Activated naive CD8-positive, alpha-beta T cell treated with anti-CD3 and anti-CD28 coated beads for 36 hours (primary cell): ENCODE measurements at places on chromosomes 12 and 14. TPM values are rescaled to one million over a fixed set of nuclear protein-coding genes. Genes with fewer than 3 reads are reported as not detected.

- H3K27ac ChIP-seq: no peak overlapping the region
- H3K36me3 ChIP-seq: no peaks in the 10 kb centered on the region
- peak; percentile 3 for DNase-seq
These were observed 11.5 kb downstream of the MUCL1 start for GRCh38 chr12:54865683-54866324.

Gene HCAR3
- total RNA-seq: not detected

GRCh38 chr12:57191410-57191809 is 25.2 kb upstream of the NXPH4 start:
- DNase-seq: no peak
- no peak overlapping the region for H3K4me3 ChIP-seq
- H3K27ac ChIP-seq: no peak overlapping the region
- no peaks in the 10 kb centered on the region for H3K4me1 ChIP-seq
- no peaks in the 10 kb centered on the region for H3K27me3 ChIP-seq

Gene MSRB3
- total RNA-seq: not detected

GRCh38 chr14:75068294-75069120 is 934 bp upstream of the ZC2HC1C start:
- H3K27ac ChIP-seq: no peak overlapping the region
- no peak overlapping the region for H3K4me3 ChIP-seq
- peaks cover 2% of the 10 kb centered on the region for H3K36me3 ChIP-seq
- H3K27me3 ChIP-seq: no peaks in the 10 kb centered on the region
- peaks cover 10% of the 10 kb centered on the region for H3K4me1 ChIP-seq

Gene KRT83
- total RNA-seq: not detected

Gene TAS2R50
- total RNA-seq: 0.36 TPM

- H3K4me3 ChIP-seq: no peak overlapping the region
- no peak overlapping the region for H3K27ac ChIP-seq
- peaks cover 5% of the 10 kb centered on the region for H3K4me1 ChIP-seq
- no peaks in the 10 kb centered on the region for H3K36me3 ChIP-seq
- DNase-seq: no peak
These were observed 9.0 kb downstream of the TNS2 start for GRCh38 chr12:53058674-53059433.

DNA sequence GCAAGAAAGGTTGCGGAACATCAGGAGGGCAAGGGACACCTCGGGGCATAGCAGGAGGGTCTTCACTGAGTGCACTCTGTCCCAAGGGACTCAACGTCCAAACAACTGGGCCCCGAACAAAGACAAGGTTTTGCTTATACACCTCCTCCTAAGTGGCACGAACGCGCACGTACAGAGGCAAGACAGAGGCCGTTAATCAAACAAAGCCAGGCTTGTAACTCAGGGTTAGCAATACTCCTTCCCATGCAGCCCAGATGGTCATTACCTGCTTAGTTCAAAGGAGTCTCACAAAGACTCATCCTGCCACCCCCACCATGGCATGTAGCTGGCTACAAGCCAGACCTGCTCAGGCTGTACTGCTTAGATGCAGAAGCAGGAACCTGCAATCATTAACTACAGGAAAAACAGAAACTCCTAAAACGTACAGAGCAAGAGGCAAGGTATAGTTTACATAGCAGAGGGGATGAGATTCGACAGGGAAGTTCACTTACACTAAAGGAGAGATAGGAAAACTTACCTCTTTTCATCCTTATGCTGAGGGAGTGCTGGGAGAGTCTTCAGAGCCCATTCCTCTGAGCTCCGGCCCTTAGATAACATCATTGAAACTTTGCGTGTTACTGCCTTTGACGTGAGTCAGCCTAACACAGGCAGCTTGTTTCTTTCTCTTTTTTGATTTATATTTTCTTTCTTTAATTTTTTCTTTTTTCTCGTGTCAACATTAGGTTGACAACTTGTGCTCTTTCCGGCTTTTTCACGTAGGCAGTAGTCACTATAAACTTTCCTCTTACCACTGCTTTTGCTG is 1319.1 kb downstream of the TMEM121 start:
- peaks cover 36% of the 10 kb centered on the region for H3K4me1 ChIP-seq
- H3K4me3 ChIP-seq: peak overlapping the region; percentile 87
- peak overlapping the region; percentile 60 for H3K27ac ChIP-seq
- no peaks in the 10 kb centered on the region for H3K36me3 ChIP-seq
- peak; percentile 61 for DNase-seq
- H3K27me3 ChIP-seq: no peaks in the 10 kb centered on the region

DNA sequence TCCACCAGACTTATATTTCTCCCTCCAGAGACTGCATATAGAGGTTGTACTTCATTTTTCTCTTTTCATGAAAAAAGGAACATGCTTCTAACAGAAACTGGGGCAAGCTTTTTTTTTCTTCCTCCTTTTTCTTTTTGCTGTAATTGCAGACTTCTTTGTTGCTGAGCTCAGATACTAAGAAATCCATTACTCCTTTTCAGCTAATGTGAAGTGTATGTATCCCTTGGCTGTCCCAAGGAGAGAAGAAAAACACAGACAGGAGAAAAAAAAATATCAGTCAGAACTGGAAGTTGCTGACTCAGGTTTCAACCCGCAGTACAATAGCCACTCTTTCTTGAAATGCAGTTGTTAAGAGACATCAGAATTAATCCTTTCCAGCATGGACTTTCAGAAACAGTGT is 1248.4 kb downstream of the LRFN5 start:
- no peak for DNase-seq
- H3K4me3 ChIP-seq: no peak overlapping the region
- no peaks in the 10 kb centered on the region for H3K4me1 ChIP-seq

GRCh38 chr12:68435816-68436215 is 103.7 kb upstream of the MDM1 start:
- no peak overlapping the region for H3K27ac ChIP-seq
- peaks cover 3% of the 10 kb centered on the region for H3K36me3 ChIP-seq
- H3K4me3 ChIP-seq: no peak overlapping the region
- DNase-seq: no peak
- peaks cover under 1% of the 10 kb centered on the region for H3K4me1 ChIP-seq

DNA sequence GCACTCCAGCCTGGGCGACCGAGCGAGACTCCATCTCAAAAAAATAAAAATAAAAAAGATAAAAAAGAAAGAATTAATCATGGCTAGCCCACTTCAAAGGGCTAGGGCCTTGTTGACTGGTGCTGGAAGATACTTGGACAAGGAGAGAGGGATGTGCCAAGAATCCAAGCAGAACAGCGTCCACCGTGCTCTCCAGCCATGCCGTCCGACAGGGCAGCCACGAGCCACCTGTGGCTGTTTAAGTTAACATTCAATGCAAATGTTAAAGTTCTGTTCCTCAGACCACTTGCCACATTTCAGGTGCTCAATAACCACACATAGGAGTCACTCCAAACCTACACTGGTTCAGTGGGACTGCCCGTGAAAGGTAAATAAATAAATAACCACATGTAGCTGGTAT is 21.4 kb downstream of the SLC6A13 start:
- H3K4me3 ChIP-seq: no peak overlapping the region
- H3K4me1 ChIP-seq: no peaks in the 10 kb centered on the region
- no peaks in the 10 kb centered on the region for H3K27me3 ChIP-seq
- no peak overlapping the region for H3K27ac ChIP-seq
- peaks cover under 1% of the 10 kb centered on the region for H3K36me3 ChIP-seq

GRCh38 chr12:92745856-92746550 is 43.2 kb downstream of the PLEKHG7 start:
- no peak overlapping the region for H3K27ac ChIP-seq
- H3K4me3 ChIP-seq: no peak overlapping the region
- H3K27me3 ChIP-seq: no peaks in the 10 kb centered on the region
- H3K4me1 ChIP-seq: peaks cover 6% of the 10 kb centered on the region

DNA sequence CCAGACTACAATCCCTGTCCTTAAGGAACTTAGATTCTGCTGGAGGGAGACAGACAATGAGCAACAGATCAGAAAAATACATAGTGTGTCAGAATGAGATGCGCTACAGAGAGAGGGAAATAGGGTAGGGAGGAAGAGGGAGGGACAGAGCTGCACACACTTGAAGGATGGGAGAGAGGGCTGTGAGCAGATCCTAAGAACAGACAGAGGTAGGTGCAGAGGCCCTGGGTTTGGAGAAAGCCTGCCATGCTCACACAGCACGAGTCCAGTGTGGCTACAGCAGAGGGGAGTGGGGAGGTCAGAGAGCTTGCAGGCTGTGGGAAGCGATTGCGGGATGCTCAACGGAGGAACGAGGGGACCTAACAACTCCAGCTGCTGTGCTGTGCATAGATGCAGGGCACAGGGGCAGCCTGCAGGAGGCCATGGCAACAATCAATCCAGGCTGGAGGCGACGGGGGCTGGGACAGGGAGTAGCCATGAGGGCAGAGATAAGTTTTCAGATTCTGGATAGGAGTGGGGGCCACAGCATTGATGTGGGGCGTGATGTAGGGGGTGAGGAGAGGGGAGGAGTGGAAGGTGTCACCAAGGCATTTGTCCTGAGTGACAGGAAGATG is 20.7 kb downstream of the FAIM2 start:
- peaks cover 10% of the 10 kb centered on the region for H3K27me3 ChIP-seq
- H3K27ac ChIP-seq: no peak overlapping the region
- H3K4me3 ChIP-seq: no peak overlapping the region

DNA sequence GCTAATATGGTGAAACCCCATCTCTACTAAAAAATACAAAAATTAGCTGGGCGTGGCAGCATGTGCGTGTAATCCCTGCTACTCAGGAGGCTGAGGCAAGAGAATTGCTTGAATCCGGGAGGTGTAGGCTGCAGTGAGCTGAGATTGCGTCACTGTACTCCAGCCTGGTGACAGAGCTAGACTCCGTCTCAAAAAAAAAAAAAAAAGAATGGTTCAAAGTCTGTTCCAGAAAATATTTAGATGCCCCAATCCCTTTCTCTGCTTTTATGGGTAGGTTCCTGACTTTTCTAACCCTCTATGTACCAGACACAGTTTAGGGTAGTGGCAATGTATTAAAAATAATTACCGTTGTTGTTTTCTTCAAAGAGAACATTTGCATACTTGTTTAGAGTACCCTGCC is 161.4 kb downstream of the STXBP6 start:
- H3K4me3 ChIP-seq: no peak overlapping the region
- no peaks in the 10 kb centered on the region for H3K4me1 ChIP-seq
- no peak overlapping the region for H3K27ac ChIP-seq
- no peak for DNase-seq

DNA sequence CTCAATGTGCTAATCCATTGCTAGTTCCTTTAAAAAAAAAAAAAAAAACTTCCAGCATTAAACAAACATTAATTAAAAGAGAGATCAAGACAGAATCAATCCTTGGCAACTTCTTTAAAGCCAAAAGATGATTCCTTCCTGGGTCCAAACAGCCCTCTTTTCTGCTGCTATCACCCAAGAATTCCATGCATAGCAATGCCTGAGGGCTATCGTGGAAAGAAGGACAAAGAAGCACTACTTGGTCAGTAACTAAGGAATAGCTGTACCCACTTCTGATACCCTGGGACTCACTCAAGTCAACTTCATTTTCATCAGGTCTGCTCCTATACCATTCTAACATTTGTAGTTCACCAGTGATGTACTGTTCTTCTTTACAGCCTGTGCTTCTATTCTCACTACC is 51.8 kb downstream of the SLC38A2 start:
- no peak overlapping the region for H3K27ac ChIP-seq
- H3K27me3 ChIP-seq: no peaks in the 10 kb centered on the region
- H3K36me3 ChIP-seq: peaks cover 3% of the 10 kb centered on the region
- H3K4me1 ChIP-seq: no peaks in the 10 kb centered on the region

- peaks cover 23% of the 10 kb centered on the region for H3K36me3 ChIP-seq
- peaks cover 44% of the 10 kb centered on the region for H3K4me1 ChIP-seq
- peak overlapping the region; percentile 14 for H3K4me3 ChIP-seq
- H3K27me3 ChIP-seq: no peaks in the 10 kb centered on the region
These were observed 89.5 kb upstream of the BCL2L14 start for GRCh38 chr12:11981121-11981733.

GRCh38 chr12:78120866-78121560 is 290.3 kb downstream of the NAV3 start:
- H3K36me3 ChIP-seq: no peaks in the 10 kb centered on the region
- H3K27me3 ChIP-seq: no peaks in the 10 kb centered on the region
- H3K4me1 ChIP-seq: no peaks in the 10 kb centered on the region
- no peak for DNase-seq
- no peak overlapping the region for H3K27ac ChIP-seq
- H3K4me3 ChIP-seq: no peak overlapping the region

GRCh38 chr14:73996731-73997107 is 22.4 kb downstream of the ENTPD5 start:
- no peaks in the 10 kb centered on the region for H3K4me1 ChIP-seq
- H3K36me3 ChIP-seq: no peaks in the 10 kb centered on the region
- H3K4me3 ChIP-seq: no peak overlapping the region
- DNase-seq: no peak
- no peak overlapping the region for H3K27ac ChIP-seq

DNA sequence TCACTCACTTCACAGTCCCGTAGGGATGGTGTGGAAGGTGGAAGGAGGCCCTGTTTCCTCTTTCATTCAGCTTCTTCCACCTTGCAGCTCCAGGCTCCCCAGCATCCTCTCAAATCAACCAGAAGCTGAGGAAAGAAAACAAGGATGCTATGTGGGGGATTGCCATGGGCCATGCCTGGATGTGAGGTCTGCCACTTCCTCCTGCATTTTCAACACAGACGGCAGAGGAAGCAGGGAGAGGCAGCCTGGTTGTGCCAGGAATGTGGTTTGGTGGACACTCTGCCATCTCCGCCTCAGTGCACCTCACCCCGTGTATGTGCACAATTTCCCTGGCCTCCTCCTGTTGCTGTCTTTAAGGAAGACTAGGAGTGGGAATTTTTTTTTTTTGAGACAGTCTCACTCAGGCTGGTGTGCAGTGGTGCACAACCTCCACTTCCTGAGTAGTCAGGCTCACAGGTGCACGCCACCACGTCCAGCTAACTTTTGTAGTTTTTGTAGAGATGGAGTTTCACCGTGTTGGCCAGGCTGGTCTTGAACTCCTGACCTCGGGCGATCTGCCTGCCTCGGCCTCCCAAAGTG is 99.2 kb downstream of the SLC15A4 start:
- H3K27me3 ChIP-seq: peaks cover 20% of the 10 kb centered on the region
- DNase-seq: no peak
- no peaks in the 10 kb centered on the region for H3K4me1 ChIP-seq
- no peak overlapping the region for H3K4me3 ChIP-seq
- no peaks in the 10 kb centered on the region for H3K36me3 ChIP-seq
